Right atrium auricular region (tissue), 2 donors: ENCODE measurements at places on chromosomes 4 and X. TPM values are rescaled to one million over a fixed set of nuclear protein-coding genes. Genes with fewer than 3 reads are reported as not detected.

Gene CFP
- 2.2 TPM for total RNA-seq

Gene AADAT
- total RNA-seq = 1.6 TPM

Gene SEL1L3
- total RNA-seq = 7.2 TPM

Gene FHDC1
- total RNA-seq = 0.33 TPM

Gene TREX2
- total RNA-seq = not detected

Gene PLK4
- total RNA-seq = not detected

DNA sequence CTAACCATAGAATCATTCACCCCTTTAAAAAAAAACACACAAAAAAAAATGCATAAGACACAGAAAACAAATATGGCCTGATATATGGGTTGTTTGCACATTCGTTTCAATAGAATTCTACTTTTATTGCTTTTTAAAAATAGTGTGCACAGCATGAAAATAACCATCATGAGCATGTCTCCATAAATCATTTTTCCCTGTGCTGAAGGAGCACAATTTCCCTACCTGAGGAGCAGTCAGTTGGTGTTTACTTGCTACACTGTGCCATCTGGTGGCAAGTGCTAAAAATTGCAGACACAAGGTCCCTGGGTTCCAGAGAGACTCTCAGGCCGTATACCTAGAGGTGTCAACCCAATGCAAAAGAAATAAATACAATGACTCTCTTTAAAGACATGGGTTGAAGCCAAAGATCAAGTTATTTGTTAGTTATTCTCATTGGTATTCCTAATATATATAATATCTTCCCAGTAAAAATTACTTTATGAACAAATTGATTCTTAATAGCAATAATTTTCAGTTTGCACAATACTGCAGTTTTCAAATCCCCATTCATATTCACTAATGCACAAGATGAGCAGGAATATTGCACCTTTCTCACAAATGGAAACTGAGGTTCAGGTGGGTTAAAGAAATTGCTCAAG lies 551.4 kb downstream of the IQCM start:
- H3K4me1 ChIP-seq = no peaks in the 10 kb centered on the region
- DNase-seq = no peak
- no peak overlapping the region for H3K4me3 ChIP-seq
- no peaks in the 10 kb centered on the region for H3K27me3 ChIP-seq
- no peaks in the 10 kb centered on the region for H3K36me3 ChIP-seq
- no peak overlapping the region for H3K27ac ChIP-seq

DNA sequence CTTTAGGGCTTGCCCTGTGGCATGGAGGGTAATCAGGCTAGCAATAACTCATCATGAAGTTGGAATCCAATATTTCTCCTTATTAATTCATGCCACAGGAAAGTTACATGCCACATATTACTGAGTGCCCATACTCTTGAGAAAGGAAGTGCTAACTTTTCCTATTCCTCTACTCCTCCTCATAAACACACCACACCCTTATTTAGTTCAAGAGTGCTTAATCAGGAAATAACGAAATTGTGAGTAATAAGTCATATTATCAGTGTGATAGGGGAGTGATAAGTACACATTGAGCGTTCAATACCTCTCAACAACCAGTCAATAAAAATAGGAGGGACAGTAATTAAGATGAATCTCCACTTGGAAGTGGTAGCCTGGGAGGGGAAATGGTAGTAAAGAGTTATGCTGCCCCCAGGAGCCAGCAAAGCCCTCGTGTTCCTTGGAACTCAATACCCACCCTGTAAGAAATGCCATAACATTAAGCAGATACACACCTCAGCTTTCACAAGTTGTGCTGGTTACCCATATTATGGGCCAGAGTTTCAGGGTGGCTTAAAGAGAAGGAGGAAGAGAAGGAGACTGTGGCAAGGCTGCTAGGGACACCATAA lies 410.0 kb upstream of the NR3C2 start:
- H3K27me3 ChIP-seq = no peaks in the 10 kb centered on the region
- no peaks in the 10 kb centered on the region for H3K36me3 ChIP-seq
- no peak overlapping the region for H3K4me3 ChIP-seq
- no peaks in the 10 kb centered on the region for H3K4me1 ChIP-seq

DNA sequence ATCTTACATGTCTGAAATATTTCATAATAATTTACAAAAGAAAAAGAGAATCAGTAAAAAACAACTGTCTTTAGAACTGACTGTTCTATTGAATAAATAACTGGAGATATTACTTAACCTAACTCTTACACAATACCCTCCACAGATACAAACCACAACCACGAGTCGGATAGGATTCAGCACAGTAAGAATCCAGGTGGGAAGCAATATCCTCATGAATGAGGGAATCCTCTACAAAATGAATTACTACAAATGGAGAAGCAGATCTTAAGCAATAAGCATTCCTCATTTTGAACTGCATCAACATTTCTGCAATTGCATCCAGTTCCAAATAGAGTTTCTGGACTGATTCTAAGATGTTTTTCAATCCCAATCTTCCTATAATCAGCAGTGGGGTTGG lies 227.1 kb downstream of the SH2D1A start:
- no peaks in the 10 kb centered on the region for H3K27me3 ChIP-seq
- no peak for DNase-seq
- no peaks in the 10 kb centered on the region for H3K4me1 ChIP-seq

DNA sequence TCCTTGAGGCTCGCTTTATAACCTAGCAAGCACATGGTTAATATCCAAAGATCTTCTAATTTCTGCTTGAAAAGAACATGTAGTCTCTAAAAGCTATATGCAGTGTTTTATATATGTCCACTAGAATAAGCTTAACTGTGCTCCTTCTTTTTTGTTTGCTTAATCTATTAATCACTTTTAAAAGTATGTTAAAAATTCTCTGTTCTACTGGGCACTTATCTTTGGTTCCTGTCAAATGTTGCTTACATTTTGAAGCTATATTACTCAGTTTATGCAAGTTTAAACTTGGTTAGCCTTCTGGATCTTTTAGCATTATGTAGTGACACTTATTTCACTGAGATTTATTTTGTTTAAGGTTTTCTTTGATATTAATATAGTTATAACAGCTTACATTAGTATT lies 32.5 kb downstream of the MAOA start:
- H3K27ac ChIP-seq = no peak overlapping the region
- no peak for DNase-seq
- no peaks in the 10 kb centered on the region for H3K4me1 ChIP-seq
- H3K4me3 ChIP-seq = no peak overlapping the region
- peaks cover 7% of the 10 kb centered on the region for H3K36me3 ChIP-seq

DNA sequence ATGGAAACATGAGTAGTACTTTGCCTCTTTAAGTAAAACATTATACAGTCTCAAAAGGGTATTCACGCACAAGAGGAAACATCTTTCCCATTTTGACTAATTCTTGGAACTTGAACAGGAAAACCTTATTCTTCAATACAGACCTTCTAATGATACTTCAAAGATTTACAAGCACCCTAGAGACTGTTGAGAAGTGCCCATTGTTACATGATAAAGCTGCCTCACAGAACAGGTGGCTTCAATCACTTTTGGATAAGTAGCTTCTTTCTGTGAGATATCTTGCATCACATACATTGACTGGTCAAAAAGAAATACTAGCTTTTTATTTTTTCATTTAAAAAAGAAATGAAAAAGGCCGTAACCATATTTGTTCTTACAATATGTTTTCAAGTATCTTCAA lies 219.4 kb downstream of the EPHA5 start:
- H3K4me1 ChIP-seq = no peaks in the 10 kb centered on the region
- H3K36me3 ChIP-seq = no peaks in the 10 kb centered on the region
- H3K27me3 ChIP-seq = no peaks in the 10 kb centered on the region
- H3K27ac ChIP-seq = no peak overlapping the region
- no peak for DNase-seq

DNA sequence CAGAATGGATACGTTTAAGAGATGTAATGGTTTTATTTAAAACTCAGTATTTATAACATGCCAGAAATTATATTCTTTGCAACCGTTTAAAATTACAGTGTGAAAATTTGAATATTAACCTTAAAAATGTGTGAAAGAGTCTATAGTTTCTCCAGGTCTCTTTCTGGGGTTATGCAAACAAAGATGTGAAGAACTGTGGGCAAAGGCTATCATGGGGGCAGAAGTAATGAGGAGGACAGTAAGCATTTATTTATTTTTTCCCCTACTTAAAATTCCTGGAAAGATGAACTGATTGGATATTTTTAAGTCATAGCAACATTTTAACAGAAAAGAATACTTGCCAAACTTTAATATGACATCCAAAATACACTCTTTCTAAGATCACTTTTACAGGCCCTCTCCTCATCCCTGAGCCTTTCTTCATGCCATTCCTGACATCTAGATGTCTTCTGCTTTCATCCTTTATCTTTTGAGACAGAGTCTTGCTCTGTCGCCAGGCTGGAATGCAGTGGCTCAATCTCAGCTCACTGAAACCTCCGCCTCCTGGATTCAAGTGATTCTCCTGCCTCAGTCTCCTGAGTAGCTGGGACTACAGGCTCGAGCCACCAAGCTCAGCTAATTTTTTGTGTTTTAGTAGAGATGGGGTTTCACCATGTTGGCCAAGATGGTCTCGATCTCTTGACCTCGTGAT lies 46.1 kb downstream of the TMEM131L start:
- no peaks in the 10 kb centered on the region for H3K27me3 ChIP-seq
- H3K4me3 ChIP-seq = no peak overlapping the region

DNA sequence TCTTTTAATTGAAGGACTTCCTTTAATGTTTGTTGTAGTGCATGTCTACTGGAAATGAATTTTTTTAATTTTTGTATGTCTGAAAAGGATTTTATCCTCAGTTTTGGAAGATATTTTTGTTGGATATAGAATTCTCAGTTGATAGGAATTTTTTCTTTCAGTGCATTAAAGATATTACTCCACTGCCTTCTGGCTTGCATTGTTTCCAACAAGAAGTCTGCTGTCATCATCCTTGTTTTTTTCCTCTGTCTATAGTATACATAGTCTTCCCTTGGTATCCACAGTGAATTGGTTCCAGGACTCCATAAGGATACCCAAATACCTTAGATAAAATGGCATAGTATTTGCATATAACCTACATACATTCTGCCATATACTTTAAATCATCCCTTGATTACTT lies 33.5 kb downstream of the SCD5 start:
- no peaks in the 10 kb centered on the region for H3K36me3 ChIP-seq
- no peaks in the 10 kb centered on the region for H3K4me1 ChIP-seq
- no peak overlapping the region for H3K27ac ChIP-seq
- H3K27me3 ChIP-seq = no peaks in the 10 kb centered on the region
- no peak for DNase-seq

- H3K27me3 ChIP-seq = no peaks in the 10 kb centered on the region
- peaks cover 46% of the 10 kb centered on the region for H3K4me1 ChIP-seq
- DNase-seq = peak; percentile 70
- H3K27ac ChIP-seq = peak overlapping the region; percentile 79
Observed at GRCh38 chr4:8391972-8392371, 48.6 kb downstream of the ACOX3 start.

- no peak for DNase-seq
- no peaks in the 10 kb centered on the region for H3K36me3 ChIP-seq
- H3K27me3 ChIP-seq = no peaks in the 10 kb centered on the region
Observed at GRCh38 chr4:71777891-71778290, 6.0 kb downstream of the GC start.

DNA sequence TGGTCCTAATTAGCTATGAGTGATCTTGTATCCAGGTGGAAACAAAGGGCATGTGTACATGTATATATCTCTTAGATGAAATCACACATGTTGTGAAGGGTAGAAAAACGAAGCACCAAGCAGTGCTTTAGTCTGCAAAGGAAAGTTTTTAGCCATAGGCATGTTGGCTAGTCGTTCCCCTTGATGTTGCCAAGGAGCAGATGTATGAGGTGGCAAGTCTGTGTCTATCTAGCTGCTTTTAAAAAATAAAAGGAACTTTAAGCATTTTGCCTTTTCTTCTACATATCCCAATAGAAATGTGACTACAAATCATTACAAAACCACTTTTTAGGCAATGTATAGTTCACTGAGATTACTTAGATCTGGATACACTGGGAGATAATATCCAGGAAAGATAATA lies 63.1 kb downstream of the NSUN7 start:
- no peak for DNase-seq
- peaks cover 35% of the 10 kb centered on the region for H3K36me3 ChIP-seq
- no peaks in the 10 kb centered on the region for H3K4me1 ChIP-seq

GRCh38 chr4:3449047-3449573 lies 7.3 kb downstream of the HGFAC start:
- no peak overlapping the region for H3K27ac ChIP-seq
- H3K4me1 ChIP-seq = no peaks in the 10 kb centered on the region
- H3K27me3 ChIP-seq = no peaks in the 10 kb centered on the region
- H3K4me3 ChIP-seq = no peak overlapping the region
- H3K36me3 ChIP-seq = no peaks in the 10 kb centered on the region
- DNase-seq = no peak

DNA sequence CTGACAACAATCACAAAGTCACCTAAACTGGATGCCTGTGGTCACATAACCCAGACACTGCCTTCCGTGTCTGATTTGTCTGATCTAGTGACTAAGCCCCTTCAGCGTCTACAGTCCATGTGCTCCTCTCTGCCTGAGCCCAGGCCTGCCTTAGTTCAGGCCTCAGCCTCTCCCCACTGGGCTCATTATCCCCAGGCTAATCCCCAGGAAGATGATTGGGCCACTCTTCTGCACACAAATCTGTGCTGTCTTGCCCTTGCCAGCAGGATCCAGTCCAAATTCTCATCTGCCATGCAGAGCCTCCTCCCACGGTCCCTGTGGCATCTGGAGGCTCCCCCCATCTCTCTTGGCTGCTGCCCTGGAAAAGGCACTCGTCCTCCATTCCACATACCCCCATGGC lies 96.5 kb downstream of the SLC2A9 start:
- no peak for DNase-seq
- no peaks in the 10 kb centered on the region for H3K36me3 ChIP-seq
- H3K4me3 ChIP-seq = no peak overlapping the region
- peaks cover 8% of the 10 kb centered on the region for H3K4me1 ChIP-seq
- no peak overlapping the region for H3K27ac ChIP-seq
- no peaks in the 10 kb centered on the region for H3K27me3 ChIP-seq

GRCh38 chr4:83013902-83014301 lies 3.3 kb upstream of the LIN54 start:
- H3K4me1 ChIP-seq = peaks cover 27% of the 10 kb centered on the region
- no peaks in the 10 kb centered on the region for H3K36me3 ChIP-seq
- no peaks in the 10 kb centered on the region for H3K27me3 ChIP-seq
- peak overlapping the region; percentile 90 for H3K4me3 ChIP-seq

DNA sequence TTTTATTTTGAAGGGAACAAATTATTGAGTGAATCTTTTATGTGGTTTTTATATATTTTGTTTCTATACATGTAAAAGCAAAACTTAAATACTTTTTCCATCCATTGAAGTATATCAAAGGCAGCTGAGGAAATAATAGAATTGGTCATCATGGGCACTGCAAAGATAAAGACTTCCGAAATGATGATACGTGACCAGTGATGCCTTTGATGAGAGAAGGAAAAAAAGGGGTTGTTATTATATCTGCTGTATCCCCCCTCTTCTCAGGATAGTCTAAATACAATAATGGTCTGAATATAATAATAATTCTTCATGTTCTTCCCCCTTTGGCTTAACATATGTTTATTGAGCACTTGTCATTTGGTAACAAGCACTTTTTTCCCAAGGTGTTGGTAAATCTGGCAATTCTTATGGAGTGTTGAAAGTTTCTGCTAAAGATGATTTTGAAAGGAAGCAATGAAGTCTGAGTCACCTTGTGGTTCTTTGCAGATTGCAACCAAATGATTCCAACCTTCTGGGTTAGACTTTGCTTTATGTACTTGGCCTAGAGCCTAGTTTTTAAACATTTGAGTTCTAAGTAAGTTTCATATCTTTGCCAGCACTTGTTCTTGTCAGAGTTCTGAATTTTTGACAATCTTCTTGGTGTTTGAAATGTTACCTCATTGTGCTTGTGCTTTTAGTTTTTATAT lies 60.8 kb downstream of the USP9X start:
- no peak overlapping the region for H3K4me3 ChIP-seq
- no peak for DNase-seq
- no peak overlapping the region for H3K27ac ChIP-seq
- H3K36me3 ChIP-seq = peaks cover 48% of the 10 kb centered on the region
- no peaks in the 10 kb centered on the region for H3K27me3 ChIP-seq
